Esophagus squamous epithelium (tissue), 5 donors: ENCODE measurements at places on chromosomes 12 and 14.
A peak's percentile ranks its signal among the peaks of the same experiment; 100 is the strongest.

DNA sequence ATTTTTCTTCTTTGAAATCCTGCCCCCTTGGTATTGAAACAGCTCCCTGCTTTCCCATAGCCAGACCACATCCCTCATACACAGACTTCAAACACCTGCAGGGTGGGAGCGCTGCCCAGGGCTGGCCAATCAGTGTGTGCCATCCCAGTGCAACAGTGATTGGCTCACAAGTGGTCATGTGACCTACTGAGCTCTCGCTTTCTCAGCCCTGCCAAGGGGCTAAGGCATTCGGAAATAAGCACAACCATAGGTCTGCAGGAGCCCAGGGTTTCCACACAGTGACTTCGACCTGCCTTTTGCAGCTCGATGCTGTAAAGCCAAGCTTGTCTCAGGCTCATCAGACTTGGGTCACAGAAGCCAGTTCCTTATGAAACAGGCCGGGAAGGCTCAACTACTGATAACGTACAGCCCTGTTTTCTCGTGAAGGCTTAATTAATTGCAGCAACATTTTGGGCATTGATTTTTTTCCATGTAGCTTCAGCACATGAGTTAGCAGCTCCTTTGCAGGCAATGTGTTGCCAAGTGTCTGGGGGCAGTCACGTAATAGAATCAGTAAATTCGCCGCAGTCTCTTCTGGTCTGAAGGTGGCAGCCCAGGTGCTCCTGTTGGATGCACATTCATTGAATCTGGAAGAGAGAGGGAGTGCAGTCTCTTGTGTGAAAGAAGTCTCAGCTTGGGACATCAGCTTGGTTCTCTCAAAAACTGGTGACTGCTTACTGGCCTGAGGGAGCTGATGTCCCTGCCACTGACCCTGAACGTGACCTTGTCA lies 1091.8 kb downstream of the AACS start:
- no peak overlapping the region for H3K27ac ChIP-seq
- H3K27me3 ChIP-seq: no peaks in the 10 kb centered on the region
- no peaks in the 10 kb centered on the region for H3K4me1 ChIP-seq
- no peak for DNase-seq

DNA sequence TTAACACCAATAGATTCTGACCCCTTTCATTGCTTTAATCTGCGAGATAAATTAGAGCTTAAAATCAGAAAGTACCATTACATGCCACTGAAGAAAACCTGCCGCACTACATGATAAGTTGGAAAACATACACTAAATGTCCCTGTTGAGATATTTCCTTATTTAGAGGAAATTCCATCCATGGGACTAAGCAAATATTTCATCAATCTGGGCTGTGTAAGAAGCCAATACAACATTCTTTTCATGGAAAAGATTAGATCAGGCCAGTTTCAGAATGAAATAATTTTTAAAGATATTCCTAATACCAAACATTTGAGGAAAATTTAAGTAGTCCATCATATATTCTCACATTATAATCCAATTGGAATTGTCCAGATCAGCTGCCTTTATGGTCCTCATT lies 112.8 kb downstream of the LLPH start:
- DNase-seq: no peak
- no peak overlapping the region for H3K4me3 ChIP-seq
- H3K27ac ChIP-seq: no peak overlapping the region
- no peaks in the 10 kb centered on the region for H3K36me3 ChIP-seq

DNA sequence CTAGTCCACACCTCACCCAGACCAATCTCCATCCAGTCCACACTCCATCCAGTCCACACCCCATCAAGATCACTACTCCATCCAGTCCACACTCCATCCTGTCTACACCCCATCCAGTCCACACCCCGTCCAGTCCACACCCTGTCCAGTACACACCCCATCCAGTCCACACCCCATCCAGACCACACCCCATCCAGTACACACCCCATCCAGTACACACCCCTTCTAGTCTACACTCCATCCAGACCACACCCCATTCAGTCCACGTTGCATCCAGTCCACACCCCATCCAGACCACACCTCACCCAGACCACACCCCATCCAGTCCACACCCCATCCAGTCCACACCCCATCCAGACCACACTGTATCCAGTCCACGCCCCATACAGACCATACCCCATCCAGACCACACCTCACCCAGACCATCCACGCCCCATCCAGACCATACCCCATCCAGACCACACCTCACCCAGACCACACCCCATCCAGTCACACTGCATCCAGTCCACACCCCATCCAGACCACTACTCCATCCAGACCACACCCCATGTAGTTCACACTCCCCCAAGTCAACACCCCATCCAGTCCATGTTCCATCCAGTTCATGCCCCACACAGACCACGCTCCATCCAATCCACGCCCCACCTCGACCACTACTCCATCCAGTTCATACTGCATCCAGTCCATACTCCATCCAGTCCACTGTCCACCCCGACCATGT lies 116.6 kb upstream of the RTL1 start:
- H3K4me3 ChIP-seq: no peak overlapping the region
- no peak for DNase-seq
- no peak overlapping the region for H3K27ac ChIP-seq
- no peaks in the 10 kb centered on the region for H3K36me3 ChIP-seq
- no peaks in the 10 kb centered on the region for H3K27me3 ChIP-seq
- no peaks in the 10 kb centered on the region for H3K4me1 ChIP-seq

GRCh38 chr14:99809360-99809759 lies 16.1 kb downstream of the EML1 start:
- no peak overlapping the region for H3K4me3 ChIP-seq
- peak overlapping the region; percentile 13 for H3K27ac ChIP-seq
- no peaks in the 10 kb centered on the region for H3K27me3 ChIP-seq
- no peak for DNase-seq
- peaks cover 8% of the 10 kb centered on the region for H3K4me1 ChIP-seq

DNA sequence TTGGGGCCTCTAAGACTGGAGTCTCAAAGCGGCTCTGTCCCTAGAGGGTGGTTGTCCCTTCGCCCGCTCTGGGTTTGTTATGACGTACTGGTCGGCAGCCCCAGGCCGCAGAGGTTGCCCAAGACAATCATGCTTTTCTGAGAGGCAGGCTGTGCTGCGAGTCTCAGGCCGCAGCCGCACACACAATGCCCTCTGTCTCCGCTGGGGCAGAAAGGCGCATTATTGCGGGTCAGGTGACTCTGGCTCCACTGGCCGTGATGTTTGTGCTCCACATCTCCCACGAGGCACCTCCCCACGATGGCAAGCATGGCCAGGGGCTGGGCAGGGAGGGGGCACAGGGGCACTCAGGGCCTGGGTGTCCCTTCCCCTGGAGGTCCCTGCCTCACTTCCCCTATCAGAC lies 21.0 kb upstream of the PLEKHG3 start:
- no peaks in the 10 kb centered on the region for H3K27me3 ChIP-seq
- H3K4me3 ChIP-seq: no peak overlapping the region
- peaks cover 38% of the 10 kb centered on the region for H3K4me1 ChIP-seq
- peak overlapping the region; percentile 87 for H3K27ac ChIP-seq

GRCh38 chr12:108266131-108266530 lies 73.0 kb downstream of the CMKLR1 start:
- no peak for DNase-seq
- H3K4me3 ChIP-seq: no peak overlapping the region

- DNase-seq: no peak
- H3K36me3 ChIP-seq: no peaks in the 10 kb centered on the region
- H3K27ac ChIP-seq: peak overlapping the region; percentile 28
- no peaks in the 10 kb centered on the region for H3K27me3 ChIP-seq
- H3K4me1 ChIP-seq: peaks cover 58% of the 10 kb centered on the region
Measured at GRCh38 chr12:49945394-49946080, 5.0 kb upstream of the AQP2 start.

- H3K36me3 ChIP-seq: no peaks in the 10 kb centered on the region
- no peak overlapping the region for H3K27ac ChIP-seq
- no peaks in the 10 kb centered on the region for H3K27me3 ChIP-seq
- H3K4me3 ChIP-seq: no peak overlapping the region
- DNase-seq: no peak
Measured at GRCh38 chr12:9344541-9344940, 136.3 kb upstream of the PZP start.

GRCh38 chr14:74014299-74014698 lies 4.8 kb downstream of the ENTPD5 start:
- DNase-seq: no peak
- no peaks in the 10 kb centered on the region for H3K4me1 ChIP-seq
- H3K36me3 ChIP-seq: no peaks in the 10 kb centered on the region
- H3K27me3 ChIP-seq: no peaks in the 10 kb centered on the region
- H3K27ac ChIP-seq: no peak overlapping the region

- H3K27me3 ChIP-seq: no peaks in the 10 kb centered on the region
- no peak overlapping the region for H3K4me3 ChIP-seq
- H3K4me1 ChIP-seq: no peaks in the 10 kb centered on the region
- no peak for DNase-seq
- H3K27ac ChIP-seq: no peak overlapping the region
Measured at GRCh38 chr14:59123531-59123930, 64.9 kb upstream of the DAAM1 start.

DNA sequence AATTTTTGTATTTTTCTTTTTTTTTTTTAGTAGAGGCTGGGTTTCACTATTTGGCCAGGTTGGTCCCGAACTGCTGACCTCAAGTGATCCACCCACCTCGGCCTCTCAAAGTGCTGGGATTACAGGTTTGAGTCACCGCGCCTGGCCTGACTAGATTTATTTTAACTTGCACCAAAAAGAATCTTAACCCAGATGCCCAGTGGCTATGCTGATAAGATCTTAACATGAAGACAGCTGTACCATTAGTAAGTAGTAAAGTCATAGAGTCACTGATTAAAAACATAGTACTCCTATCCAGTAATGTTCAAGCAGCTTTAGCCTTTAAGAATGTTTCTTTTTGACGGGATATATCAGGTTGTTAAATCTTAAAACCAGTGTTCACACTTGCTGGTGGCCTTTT lies 1061.8 kb upstream of the FLRT2 start:
- H3K4me1 ChIP-seq: no peaks in the 10 kb centered on the region
- H3K27me3 ChIP-seq: no peaks in the 10 kb centered on the region
- no peaks in the 10 kb centered on the region for H3K36me3 ChIP-seq
- no peak overlapping the region for H3K4me3 ChIP-seq
- DNase-seq: no peak

DNA sequence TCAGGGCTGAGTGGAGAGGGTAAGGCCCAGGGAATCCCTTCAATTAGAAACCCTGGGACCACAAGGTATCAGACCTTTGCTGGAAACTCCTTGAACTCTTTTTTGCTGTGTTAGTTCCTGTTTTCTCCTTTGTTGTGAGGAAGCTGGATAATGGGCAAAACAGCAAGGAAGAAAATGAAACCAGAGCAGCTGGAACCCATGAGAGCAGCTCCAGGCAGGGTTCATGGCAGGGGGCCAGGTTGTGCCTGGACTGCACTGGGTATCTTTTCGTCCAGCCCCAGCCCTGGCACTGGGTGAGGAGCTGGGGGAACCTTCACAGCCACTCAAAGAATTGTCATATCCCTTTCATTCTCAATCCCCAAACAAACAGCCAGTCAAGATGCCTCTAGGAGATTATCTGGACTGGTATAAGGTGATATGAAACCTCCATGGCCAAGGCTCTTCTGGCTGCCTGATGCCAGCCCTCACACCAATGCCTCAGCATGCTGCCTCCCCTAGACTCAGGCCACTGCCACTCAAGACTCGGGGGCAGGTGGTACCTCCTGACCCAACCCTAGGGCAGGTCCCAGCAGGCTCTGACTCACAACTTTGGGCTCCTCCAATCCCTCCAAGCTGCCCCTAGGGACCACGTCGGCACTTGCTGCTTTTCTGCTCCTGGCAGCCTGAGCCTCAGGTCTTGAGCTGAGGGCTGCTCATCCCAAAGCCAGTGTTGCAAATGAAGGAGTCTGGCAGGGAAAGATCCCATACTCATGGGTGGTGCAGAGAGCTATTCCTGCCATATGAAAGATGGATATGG lies 16.5 kb downstream of the FAM186B start:
- no peak overlapping the region for H3K27ac ChIP-seq
- no peak overlapping the region for H3K4me3 ChIP-seq
- peaks cover 5% of the 10 kb centered on the region for H3K36me3 ChIP-seq
- H3K4me1 ChIP-seq: peaks cover 10% of the 10 kb centered on the region
- no peaks in the 10 kb centered on the region for H3K27me3 ChIP-seq
- DNase-seq: no peak

DNA sequence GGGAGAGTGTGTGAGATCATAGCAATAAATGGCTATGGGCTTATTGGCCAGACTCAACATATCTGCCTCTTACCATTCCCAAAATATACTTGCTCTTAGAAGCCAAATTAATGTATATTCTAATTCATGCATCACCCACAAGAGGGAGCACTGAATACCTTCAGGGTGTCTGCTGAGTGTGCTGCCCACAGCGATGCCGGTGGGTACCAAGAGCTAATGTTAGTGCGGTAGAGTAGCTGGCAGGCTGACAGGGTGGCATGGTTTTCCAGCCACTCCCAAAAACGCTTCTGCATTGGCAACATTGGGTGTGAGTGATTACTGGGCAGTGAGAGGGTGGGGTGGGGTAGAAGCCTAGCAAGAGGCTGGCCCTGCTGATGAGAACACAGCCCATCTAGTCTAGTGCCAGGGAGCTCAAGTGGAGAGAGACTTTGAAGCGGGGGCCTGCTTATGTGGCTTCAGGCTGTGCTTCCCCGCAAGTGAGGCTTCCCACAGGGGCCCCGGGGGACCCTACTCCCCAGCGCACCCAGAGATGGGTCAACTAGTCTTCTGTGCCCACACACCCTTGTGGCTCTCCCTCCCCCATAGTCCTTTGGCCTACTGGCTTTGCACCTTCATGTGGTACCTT lies 9.2 kb upstream of the PLEKHD1 start:
- H3K27ac ChIP-seq: no peak overlapping the region
- no peaks in the 10 kb centered on the region for H3K27me3 ChIP-seq
- H3K4me3 ChIP-seq: no peak overlapping the region
- no peaks in the 10 kb centered on the region for H3K36me3 ChIP-seq

GRCh38 chr12:43882578-43883178 lies 46.8 kb downstream of the TMEM117 start:
- no peak for DNase-seq
- no peak overlapping the region for H3K27ac ChIP-seq
- no peaks in the 10 kb centered on the region for H3K27me3 ChIP-seq
- peaks cover 12% of the 10 kb centered on the region for H3K4me1 ChIP-seq

- H3K36me3 ChIP-seq: no peaks in the 10 kb centered on the region
- peaks cover 3% of the 10 kb centered on the region for H3K4me1 ChIP-seq
- H3K4me3 ChIP-seq: peak overlapping the region; percentile 58
Measured at GRCh38 chr12:29149691-29150281, 708 bp downstream of the FAR2 start.

DNA sequence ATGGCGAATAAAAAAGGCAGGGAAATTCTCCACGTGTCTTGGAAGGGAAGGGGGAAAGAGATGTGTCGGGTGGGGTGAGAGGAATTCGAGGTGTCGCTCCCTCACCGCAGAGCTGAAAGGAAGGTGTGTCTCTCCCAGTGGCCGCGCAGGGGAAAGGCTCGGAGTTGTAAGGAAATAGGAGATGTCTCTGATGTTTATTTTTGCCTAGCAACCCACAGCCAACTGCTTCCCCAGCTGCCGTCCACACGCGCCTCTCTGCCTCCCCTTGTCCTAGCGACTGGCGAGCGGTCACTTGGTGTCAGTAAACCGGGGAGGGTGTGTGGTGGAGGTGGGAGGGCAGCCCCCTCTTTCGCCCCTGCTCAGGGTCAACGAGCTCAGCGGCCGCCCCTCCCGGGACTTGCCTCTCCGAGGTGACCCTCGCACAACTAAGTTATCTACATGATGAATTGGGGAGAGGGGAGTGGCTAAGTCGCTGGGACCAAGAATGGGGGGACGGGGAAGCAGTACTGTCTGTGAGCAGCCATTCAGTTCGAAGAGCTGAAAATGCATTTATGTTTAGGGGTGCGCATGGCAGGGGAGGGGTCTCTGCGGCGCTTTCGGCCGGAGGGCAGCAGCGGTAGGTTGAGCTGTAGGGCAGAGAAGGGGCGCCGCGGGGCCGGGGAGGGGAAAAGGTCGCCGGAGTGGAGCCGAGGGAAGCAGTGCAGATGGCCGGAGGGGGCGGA lies 585 bp upstream of the DYRK2 start:
- H3K27ac ChIP-seq: peak overlapping the region; percentile 96
- no peak for DNase-seq
- H3K4me3 ChIP-seq: peak overlapping the region; percentile 89
- H3K27me3 ChIP-seq: no peaks in the 10 kb centered on the region
- peaks cover 64% of the 10 kb centered on the region for H3K4me1 ChIP-seq
